Left lung (tissue), 14 donors: ENCODE measurements at places on chromosomes 7 and 10. TPM values are rescaled to one million over a fixed set of nuclear protein-coding genes. Genes with fewer than 3 reads are reported as not detected.

The FAM25C gene
- not detected for total RNA-seq

The HEPACAM2 gene
- total RNA-seq = not detected

The IFIT2 gene
- total RNA-seq = 26.1 TPM

GRCh38 chr10:9814285-9814864 lies 1203.3 kb upstream of the CELF2 start:
- no peak overlapping the region for H3K27ac ChIP-seq
- H3K27me3 ChIP-seq = no peaks in the 10 kb centered on the region
- H3K4me3 ChIP-seq = no peak overlapping the region
- H3K36me3 ChIP-seq = no peaks in the 10 kb centered on the region
- H3K4me1 ChIP-seq = no peaks in the 10 kb centered on the region

GRCh38 chr10:48523212-48523819 lies 81.6 kb downstream of the ARHGAP22 start:
- peak overlapping the region; percentile 19 for H3K4me3 ChIP-seq
- H3K36me3 ChIP-seq = no peaks in the 10 kb centered on the region
- peak; percentile 84 for DNase-seq
- peaks cover 59% of the 10 kb centered on the region for H3K27me3 ChIP-seq
- H3K27ac ChIP-seq = no peak overlapping the region
- peaks cover 22% of the 10 kb centered on the region for H3K4me1 ChIP-seq

GRCh38 chr10:8365935-8366911 lies 311.7 kb downstream of the GATA3 start:
- H3K4me3 ChIP-seq = no peak overlapping the region
- no peak for DNase-seq
- no peak overlapping the region for H3K27ac ChIP-seq
- no peaks in the 10 kb centered on the region for H3K4me1 ChIP-seq
- no peaks in the 10 kb centered on the region for H3K27me3 ChIP-seq

DNA sequence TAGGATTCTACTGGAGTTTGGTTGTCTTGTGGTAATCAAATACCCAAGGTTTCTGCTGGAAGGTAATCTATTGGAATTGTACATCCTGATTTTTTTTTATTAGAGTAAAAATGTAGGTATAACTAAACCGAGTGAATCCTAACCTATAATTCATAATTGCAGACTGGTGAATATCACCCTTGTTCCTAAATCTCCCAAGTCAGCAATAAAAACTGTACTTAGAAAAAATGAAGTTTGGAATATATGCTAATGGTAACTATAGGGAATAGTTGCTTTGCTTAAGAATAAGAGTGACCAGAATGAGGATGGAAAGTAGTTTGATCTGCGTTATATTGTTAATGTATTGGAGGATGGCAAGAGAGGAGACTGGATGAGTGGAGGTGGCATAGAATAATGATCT lies 10.7 kb upstream of the FZD8 start:
- no peak for DNase-seq
- H3K4me1 ChIP-seq = no peaks in the 10 kb centered on the region
- no peaks in the 10 kb centered on the region for H3K36me3 ChIP-seq
- no peaks in the 10 kb centered on the region for H3K27me3 ChIP-seq
- no peak overlapping the region for H3K4me3 ChIP-seq

DNA sequence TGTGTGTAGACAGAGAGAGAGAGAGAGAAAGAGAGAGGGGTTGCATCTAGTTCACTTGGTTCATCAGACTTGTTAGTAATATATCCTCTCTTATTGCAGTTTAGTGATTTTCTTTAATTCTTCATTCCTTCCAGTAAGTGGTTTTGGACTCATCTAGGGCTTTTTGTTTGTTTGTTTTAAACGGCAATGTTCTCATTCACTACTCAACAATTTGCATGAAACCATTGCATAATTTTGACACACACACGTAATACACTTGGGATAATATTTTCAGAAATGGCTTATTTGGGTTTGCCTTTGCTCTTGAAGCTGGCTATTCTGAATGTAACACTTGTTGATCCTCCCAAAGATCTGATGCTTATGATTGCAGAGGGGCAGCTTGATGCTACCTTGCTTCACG lies 16.4 kb upstream of the ZNF32 start:
- H3K36me3 ChIP-seq = no peaks in the 10 kb centered on the region
- no peak overlapping the region for H3K27ac ChIP-seq
- DNase-seq = no peak
- H3K4me3 ChIP-seq = no peak overlapping the region
- peaks cover 12% of the 10 kb centered on the region for H3K27me3 ChIP-seq

GRCh38 chr10:111996103-111996502 lies 187.5 kb downstream of the GPAM start:
- no peak overlapping the region for H3K4me3 ChIP-seq
- DNase-seq = no peak
- H3K27ac ChIP-seq = no peak overlapping the region
- H3K27me3 ChIP-seq = no peaks in the 10 kb centered on the region
- no peaks in the 10 kb centered on the region for H3K4me1 ChIP-seq
